HL-60 (cell line): ENCODE measurements at places on chromosomes 1 and 21.

GRCh38 chr1:11365744-11366387 lies 92.9 kb downstream of the UBIAD1 start:
- no peak for DNase-seq

GRCh38 chr1:15176120-15176519 lies 22.6 kb downstream of the TMEM51 start:
- DNase-seq, result no peak

DNA sequence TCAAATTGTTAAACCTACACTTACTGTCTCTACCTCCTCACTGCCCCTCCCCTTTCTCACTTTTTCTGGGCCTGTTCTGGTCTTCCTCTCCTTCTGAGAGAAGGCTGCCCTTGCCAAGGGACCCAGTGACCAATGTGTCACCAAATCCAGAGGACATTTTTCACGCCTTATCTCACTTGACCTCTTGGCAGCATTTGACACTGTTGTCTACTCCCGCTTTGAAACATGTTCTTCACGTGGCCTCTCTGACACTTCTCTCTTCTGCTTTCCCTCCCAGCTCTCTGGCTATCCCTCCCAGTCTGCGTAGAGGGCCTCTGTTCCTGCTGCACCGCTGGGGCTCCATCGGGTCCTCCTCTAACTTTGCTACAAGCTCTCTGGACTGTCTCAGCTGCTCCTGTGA lies 25.3 kb downstream of the KCNQ4 start:
- no peak for DNase-seq

DNA sequence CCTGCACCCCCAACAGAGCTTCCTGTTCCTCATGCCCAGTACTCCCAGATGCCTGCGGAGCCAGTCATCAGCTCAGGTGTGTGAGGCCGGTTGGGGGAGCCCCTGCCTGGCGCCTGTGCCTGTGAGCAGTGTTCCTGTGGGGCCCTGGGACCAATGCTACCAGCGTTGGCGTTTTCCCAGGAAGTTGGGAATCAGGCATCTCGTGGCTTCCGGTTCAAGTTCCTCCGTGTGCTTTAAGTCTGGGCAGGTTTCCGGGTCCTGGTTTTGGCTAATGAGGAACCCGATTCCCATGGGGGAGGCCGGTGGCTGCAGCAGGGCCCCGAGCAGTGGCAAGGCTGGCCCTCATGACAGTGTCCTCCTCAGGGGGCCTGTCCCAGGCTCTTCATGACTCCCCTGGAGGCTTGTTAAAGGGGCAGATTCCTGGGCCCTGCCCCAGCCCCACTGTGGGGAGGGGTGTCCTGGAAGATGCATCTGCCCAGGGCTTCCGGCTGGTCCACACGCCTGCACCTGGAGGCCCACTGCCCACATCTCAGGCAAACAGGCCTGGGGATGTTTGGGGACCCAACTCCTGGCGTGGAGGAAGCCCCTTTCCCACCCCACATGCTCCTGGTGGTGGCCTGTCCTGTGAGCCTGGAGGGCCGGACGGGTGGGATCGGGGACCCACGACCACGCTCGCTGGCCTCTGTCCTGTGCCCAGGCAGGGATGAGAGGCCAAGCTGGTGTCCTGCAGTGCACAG lies 26.2 kb downstream of the TP73 start:
- peak; percentile 77 for DNase-seq

DNA sequence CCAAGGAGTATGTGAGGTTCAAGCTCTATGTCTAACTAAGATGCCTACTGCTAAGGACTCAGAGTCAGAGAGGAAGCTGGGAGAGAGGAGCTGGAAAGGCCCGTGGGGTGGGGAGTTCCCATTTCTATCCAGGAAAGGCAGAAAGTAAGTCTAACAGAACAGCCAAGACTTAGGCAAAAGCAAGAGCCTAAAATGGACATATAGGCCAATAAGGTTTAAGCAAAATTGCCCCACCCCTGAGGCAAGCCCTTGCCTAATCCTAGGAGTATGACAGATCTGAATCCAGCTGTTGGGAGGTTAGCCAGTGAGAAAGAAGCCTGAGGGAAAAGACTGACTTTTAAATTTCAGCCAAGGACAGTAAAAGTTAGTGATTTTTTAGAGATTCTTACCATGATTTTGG lies 1.6 kb upstream of the KLHDC9 start:
- peak; percentile 50 for DNase-seq

- no peak for DNase-seq
Observed at GRCh38 chr1:24935615-24936484, 5.8 kb upstream of the RUNX3 start.

DNA sequence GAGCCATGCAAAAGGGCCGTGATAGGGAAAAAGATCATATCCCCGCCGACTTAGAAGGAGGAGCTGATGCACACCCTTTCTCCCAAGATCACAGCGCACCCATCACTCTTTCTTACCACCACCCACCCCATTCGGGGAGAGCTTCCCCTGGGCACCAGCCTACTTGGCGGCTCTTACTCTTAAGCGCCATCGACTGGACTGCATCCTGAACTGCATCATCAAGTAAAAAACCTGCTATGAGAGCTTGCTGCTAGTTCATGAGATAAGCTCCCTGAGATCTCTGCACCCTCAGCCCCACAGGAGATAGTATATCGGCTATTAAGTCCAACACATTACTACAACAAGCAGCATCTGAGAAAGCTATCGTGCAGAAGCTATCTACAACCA lies 125.1 kb downstream of the BARHL2 start:
- no peak for DNase-seq

DNA sequence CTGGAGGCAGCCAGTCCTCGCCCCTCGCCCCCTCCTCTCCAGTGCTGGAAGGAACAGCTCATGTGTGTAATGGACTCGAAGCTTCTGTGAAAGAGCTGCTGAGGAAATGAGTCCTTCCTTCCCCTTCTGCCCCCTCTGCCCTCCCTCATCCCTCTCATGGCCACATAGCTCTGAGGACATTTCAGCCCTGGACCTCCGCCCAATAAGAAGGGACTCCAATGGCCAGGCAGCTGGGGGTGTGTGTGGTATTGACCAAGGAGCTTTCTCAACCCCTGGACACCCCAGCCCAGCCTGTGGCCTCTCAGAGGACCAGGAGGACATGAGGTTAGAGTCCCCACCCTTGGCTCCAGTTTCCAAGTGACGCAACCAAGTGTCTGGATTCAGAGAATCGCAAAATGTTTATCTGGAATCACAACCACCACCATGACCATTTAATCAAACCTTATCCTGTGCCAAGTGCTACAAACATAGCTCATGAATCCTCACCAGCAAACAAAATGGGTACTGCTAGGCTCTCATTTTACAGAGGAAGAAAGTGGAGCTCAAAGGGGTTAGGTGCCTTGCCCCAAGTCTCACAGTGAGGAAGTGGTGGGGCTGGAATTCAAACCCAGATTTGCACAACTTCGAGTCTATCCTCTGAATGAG lies 47.8 kb upstream of the ECE1 start:
- DNase-seq, result peak; percentile 52

GRCh38 chr1:93692451-93692861 lies 10.8 kb upstream of the BCAR3 start:
- no peak for DNase-seq

DNA sequence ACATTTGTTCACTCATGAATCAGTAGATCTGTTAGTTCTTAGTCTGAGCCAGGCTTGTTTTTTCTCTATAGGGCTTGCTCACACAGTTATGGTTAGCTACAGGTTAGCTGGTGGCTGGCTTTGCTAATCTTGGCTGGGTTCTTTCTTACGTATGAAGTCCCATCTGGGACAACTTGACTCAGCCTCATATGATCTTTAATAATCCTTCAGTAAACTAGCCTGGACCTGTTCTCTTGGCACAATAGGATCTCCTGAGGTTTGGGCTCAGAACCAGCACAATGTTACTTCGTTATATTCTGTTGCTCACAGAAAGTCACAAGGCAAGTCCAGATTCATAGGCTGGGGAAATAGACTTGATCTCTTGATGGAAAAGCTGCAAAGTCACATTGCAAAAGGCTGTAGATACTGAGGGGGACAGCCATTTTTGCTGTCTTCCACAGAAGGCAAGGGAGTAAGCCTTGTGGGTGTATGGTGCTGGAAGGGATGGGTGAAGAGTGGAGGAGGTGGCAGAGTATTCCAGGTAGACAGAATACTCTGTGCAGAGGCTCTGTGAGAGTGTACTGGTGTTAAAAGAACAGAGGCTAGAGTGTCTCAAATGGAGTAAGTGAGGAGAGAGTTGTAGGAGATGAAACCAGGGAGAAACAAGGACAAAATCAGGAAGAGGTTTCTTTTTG lies 24.4 kb downstream of the EFCAB7 start:
- no peak for DNase-seq

DNA sequence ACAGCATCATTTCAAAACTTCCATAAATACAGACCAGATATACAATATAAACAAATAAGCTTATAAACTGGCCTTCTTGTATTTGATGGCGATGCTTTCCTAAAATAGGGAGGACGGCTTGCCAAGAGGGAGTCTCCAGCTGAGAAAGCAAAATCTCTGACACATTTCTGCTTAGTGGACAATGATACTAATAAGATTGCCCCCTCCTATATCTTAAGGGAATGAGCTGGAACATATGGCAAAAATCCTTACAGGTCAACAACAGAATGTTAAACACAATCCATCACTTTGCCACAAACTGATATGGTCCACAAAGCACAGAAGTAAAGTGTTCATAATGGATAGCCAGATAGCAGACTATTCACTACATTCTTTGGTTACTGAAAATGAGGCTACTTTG lies 7.1 kb upstream of the GADD45A start:
- DNase-seq, result no peak

DNA sequence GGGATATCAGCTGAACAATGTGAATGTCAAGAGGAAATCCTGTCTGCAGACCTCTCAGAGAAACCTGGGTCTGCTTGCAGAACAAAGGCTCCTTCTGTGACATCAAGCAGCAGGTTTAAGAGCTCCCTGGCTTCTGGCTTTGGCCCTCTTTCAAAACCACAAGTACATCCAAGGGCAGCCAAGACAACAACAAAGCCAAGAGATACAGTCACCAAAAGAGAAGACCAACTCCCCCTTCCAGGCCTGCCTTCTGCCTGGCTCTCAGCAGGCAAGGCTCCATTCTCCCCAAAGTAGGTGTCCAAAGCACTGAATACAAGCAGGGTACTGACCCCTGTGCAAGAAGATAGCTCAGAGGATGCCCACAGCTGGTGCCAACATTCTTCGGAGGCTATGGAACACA lies 11.5 kb downstream of the BCAR3 start:
- DNase-seq, result no peak

- DNase-seq, result no peak
Observed at GRCh38 chr1:231138236-231138635, 23.6 kb upstream of the TRIM67 start.

DNA sequence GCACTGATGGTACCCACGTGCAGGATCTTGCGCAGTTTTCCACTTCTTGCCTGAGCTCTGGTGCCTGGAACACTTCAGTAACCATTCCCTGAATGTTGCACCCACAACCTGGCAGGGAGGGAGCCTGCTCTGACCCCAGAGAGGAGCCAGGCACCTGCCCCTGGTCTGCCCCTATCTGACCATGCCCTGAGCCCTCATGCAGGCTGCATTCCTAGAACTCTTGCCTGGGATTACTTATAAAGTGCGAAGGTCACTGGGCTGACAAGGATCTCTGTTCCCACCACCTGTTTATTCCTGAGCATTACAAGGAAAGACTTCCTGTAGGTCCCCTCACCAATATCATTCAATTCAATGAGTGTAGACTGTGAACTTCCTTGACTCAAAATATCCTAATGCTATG lies 191.9 kb upstream of the FMN2 start:
- no peak for DNase-seq

GRCh38 chr1:220306339-220306738 lies 34.1 kb upstream of the RAB3GAP2 start:
- no peak for DNase-seq
